Activated T-cell treated with anti-CD3 and anti-CD28 coated beads for 4 hours (primary cell): ENCODE measurements at places on chromosomes 7 and 10.
A peak's percentile ranks its signal among the peaks of the same experiment; 100 is the strongest.

GRCh38 chr10:127069436-127069835 is 127.0 kb downstream of the INSYN2A start:
- no peak for DNase-seq

DNA sequence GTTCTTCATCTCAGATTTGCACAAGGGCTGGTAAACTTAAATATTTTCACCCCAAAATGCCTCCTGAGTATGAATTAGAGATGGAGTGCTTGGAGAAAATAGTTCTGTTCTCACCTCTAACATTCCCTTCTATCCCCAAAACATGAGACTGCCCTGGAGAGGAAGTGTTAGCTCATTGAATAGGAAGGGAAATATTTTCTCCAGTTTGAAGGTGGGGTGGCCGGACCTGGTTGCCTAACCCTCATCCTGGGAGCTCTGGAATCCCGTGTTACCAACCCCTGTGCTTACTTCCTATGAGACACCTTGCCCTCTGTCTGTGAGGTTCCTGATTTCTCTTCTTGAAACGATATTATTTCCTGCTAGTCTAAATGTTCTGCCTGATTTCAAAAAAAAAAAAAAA is 779 bp downstream of the IFIT2 start:
- no peak for DNase-seq

- DNase-seq, result no peak
Observed at GRCh38 chr10:5419466-5420094, 7.2 kb downstream of the NET1 start.

- no peak for DNase-seq
Observed at GRCh38 chr7:103626776-103627175, 180.8 kb upstream of the SLC26A5 start.

DNA sequence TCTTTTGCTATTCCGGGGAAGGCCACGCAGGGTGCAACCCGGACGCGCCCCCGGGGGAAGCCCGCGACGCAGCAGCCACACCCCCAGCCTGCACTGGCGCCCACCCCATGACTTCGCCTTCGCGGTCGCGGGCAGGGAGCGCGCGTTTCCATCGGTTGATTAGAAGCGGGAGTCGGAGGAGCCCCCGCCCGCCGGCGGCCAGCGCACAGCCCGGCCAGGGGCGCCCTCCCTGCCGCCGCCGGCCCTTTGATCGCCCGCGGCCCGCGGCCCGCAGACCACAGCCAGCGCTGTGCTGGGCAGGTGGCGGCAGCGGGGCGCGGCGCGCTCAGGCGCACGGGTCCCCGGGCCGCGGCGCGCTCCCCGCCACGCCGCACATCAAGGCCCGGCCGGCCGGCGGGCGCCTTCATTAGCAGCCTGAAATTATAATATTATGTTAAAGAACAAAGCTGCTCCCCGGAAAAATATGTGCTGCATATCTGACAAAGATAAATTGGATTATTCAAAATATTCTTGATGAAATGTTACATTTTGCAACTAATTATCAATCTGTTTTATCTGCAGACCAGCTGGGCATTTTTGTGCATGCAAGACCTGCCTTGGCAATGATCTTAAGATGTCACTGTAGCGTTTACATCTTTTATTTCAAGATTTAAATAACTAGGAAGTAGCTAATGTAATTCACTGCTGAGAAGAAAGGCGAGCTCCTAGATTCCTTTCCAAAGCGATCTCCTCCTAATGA is 160.7 kb upstream of the MKI67 start:
- DNase-seq, result no peak

DNA sequence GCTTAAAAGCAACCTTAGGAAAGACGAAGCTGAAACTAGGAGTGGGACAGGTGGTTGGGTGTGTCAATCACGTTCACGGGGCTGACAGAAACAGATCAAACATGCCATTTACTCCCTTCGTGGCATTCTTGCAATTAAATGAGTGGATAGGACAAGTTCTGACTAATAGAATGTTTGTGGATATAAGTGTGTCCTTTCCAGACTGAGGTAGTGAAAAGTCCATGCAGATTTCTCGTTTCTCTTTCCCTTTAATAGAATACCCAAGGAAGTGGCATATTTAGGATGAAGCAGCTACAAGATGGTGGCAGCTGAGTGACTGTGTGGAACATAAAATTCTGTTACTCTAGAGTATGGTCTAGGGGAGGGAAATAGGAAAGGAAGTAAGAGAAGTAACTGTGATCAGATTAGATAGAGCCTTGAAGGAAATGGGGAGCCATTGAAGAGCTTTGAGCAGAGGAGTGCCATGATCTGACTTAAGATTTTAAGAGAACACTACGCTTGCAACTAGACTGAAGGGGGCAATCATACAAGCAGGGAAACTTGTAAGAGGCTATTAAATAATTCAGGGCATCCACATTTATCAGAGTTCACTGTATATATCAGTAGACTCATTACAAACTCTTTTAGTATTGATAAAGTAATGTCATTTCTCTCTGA is 46.3 kb upstream of the HYAL4 start:
- DNase-seq, result no peak

DNA sequence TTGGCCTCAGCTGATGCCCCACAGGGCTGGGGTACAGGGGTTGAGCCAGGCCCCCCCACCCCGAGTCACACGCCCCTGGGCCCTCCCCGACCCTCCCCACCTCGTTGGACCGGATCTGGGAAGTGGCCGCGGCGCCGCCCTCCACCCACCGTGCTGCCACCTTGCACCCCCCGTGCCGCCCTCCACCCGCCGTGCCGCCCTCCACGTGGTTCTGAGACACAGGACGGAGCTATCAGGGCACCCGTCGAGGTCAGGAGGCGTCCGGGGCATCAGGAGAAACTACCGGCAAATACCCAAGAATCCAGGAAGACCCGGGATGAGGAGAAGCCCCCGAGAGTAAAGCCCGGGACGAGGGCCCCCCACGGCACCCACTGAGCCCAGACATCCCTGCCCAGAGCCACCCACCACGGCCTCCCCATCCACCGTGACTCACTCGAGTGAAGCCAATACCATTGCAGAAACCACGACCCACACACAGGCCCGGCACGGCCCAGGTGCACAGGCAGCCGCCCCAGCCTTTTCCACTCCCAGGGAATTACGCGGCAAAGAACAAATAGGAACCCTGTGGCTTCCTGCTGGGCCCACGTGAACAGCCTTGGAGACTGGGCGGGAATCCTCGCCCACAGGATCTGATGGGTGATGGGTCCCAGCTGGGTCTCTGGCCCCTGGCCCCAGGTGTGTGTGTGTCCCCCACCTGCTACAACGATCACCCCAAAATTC is 34.0 kb downstream of the ADAP1 start:
- DNase-seq, result no peak

GRCh38 chr10:5776881-5777197 is 36.4 kb downstream of the GDI2 start:
- no peak for DNase-seq

- DNase-seq, result no peak
Observed at GRCh38 chr7:94052398-94053180, 48.4 kb upstream of the BET1 start.

DNA sequence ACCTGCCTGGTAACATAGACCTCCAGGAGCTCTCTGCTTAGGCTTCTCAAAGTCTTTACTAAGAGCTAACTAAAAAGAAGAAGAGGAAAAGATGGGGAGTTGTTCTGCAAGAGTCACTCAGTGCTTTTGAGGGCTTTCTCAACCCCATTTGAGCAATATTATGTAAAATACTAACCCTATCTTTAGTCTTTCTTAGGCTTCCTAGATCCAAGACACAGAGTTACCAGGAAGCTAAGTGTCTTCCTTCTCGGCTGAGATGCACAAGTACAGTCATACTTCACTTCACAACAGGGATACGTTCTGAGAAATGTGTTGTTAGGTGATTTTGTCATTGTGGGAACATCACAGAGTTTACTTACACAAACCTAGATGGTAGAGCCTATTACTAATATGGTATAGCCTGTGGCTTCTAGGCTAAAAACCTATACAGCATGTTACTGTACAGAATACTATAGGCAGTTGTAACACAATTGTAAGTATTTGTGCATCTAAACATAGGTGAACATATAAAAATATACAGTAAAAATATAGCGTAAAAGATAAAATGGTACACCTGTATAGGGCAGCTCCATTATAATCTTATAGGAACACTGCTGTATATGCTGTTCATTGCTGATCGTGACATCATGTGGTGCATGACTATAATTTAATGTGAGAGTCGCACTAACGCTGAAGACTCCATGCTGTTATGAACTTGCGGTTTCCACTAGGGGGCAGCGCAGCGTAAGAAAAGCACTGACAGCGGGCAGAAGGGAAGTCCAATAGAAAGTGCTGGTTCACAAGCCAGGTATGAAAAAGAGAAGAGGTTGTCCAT is 16.3 kb downstream of the ANKRD22 start:
- peak; percentile 89 for DNase-seq

DNA sequence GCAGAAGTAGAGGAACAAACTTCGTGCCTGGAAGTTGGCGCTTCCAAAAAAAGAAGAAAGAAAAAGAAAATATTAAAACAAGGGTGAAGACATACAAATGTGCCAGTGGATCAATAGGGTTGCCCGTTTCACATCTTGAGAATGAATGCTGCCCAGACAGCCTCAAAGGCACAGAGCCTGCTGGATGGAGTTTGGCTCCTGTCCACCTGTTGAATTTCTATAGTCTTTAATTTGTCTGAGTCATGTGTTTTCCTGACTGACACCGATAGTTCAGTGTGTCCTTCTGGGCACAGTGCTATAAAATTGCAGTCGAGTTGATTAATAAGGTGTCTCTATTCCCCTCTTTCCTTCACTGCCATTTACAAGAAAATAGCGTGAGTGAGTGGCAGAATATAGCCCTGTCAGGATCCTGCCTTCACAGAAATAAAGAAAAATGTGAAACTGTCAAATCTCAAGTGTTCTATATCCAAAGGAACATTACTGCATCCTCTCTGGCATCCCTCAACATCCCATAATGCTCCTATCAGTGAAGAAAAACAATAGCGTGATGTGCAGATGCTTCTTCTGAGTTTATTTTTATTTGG is 471.3 kb upstream of the AUTS2 start:
- DNase-seq, result no peak

DNA sequence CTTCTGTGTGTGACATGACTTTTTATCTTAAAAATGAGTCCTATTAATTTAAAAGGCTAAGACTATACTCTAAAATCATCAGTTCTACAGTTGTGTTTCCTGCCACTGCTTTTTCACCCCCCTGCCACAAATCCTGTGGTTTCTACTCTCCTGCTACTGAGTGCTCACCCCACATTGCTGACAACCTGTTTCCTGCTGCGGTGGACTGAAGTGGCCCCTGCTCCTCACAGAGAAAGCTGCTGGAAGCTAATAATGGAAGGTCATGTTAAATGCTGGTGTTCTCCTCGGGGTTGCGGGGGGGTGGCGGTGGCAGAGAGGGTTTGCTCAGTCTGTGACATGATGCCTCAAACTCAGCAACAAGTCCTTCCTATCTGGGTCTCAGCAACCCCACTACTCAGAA is 113.2 kb upstream of the INHBA start:
- DNase-seq, result no peak

- DNase-seq, result no peak
Observed at GRCh38 chr10:59904426-59905065, 1.8 kb downstream of the CCDC6 start.

DNA sequence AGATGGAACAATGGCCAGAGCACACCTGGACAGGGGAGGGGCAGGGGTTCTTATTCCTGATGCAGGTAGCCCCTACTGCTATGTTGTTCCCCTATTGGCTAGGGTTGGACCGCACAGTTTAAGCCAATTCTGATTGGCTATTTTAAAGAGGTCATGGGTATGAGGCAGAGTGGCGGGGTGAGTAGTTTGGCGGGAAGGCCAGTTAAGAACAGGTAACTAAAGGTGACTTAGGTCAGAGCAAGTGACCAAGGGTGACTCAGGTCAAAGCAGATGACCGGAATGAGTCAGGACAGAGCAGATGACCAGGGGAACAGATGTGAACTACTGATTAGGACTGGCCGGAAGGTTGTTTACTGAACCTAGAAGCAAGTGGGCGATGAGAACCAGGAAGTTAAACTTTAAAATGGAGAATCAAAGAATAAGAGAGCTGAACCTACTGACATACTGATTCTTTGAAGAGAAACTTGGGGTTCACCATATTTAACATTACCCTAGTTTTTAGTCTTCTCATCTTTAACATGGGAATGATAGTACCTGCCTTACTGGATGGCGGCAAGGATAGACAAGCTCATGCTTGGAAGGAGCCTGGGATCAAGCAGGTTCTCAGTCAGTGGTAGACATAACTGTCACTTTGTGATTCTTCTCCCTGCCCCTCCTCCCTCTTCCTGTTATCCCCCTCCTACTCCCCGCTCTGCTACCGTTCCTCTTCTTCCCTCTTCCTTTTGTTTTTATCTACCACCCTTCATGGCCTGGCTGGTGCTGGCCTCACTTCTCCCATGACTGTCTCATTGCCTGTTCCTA is 55.0 kb downstream of the CCNY start:
- DNase-seq, result no peak

DNA sequence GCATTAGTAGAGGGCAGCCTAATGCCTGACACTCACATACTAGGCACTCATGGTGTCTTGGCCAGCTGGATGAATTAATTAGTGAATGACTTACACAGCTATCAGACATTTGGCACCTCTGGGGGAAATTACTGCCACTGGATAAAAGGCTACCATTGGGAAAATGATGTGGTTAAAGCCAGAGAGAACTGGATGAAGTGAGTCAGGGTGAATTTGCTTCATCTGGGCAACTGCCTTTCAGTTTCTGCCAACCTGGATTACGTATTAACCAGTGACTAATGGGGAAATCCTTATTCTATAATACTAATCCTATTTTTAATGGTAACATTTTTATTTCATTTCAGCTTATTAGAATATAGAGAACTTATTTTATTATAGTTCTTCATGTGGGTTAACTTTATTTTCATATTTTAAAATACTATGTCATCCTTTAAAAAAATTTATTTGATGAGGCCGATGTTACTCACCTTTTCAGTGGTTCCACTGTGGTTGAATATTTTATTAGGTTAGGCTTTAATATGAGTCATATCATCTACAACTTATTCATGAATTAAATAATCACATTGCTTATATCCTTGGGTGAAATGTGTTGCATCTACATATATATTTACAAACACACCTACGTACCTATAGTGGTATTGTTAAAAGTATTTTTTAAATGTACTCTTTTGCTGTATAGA is 85.6 kb upstream of the CAPZA2 start:
- DNase-seq, result no peak

DNA sequence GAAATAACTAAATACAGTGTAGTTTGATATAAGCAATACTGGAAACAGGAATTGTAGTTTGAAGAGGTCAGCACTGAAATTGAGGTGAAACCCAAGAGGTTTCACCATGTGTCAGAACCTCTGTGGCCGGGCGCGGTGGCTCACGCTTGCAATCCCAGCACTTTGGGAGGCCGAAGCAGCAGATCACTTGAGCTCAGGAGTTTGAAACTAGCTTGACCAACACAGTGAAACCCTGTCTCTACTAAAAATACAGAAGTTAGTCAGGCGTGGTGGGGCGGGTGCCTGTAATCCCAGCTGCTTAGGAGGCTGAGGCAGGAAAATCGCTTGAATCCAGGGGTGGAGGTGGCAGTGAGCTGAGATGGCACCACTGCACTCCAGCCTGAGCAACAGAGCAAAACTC is 13.7 kb downstream of the AHCYL2 start:
- no peak for DNase-seq

GRCh38 chr10:5447611-5448071 is 35.3 kb downstream of the NET1 start:
- no peak for DNase-seq

- no peak for DNase-seq
Observed at GRCh38 chr10:106973288-106973687, 191.2 kb downstream of the SORCS1 start.

GRCh38 chr7:33420311-33420940 is 291.1 kb downstream of the BBS9 start:
- no peak for DNase-seq

GRCh38 chr7:30465046-30465810 is 13.4 kb downstream of the NOD1 start:
- no peak for DNase-seq

GRCh38 chr7:17009933-17010332 is 128.2 kb upstream of the AGR3 start:
- no peak for DNase-seq
